Pulmonary artery endothelial cell (primary cell): ENCODE measurements at places on chromosomes 3 and 15. TPM values are rescaled to one million over a fixed set of nuclear protein-coding genes. Genes with fewer than 3 reads are reported as not detected.

Gene C3orf22
- total RNA-seq = not detected in 2 replicates

Gene MORC1
- total RNA-seq = not detected in 2 replicates

Gene EPHB3
- not detected in 2 replicates for total RNA-seq

DNA sequence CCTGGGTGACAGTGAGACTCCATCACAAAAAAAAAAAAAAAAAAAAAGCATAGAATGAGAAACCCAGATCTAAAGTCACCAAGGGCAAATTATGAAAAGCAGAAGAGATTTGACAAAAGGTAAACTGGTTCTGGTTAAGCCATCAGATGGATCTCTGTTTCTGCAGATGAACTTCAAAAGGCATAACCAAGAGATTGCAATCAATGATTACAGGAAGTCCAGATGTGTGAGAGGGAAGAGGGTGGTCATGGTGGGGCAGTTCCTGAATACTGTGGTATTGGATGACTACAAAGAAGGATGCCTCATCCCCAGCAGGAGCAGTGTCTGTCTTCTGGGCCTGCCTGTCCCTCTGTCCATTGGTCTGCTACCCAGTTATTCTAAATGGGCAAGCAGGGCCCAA is 3.8 kb downstream of the P4HTM start:
- DNase-seq = no peak

DNA sequence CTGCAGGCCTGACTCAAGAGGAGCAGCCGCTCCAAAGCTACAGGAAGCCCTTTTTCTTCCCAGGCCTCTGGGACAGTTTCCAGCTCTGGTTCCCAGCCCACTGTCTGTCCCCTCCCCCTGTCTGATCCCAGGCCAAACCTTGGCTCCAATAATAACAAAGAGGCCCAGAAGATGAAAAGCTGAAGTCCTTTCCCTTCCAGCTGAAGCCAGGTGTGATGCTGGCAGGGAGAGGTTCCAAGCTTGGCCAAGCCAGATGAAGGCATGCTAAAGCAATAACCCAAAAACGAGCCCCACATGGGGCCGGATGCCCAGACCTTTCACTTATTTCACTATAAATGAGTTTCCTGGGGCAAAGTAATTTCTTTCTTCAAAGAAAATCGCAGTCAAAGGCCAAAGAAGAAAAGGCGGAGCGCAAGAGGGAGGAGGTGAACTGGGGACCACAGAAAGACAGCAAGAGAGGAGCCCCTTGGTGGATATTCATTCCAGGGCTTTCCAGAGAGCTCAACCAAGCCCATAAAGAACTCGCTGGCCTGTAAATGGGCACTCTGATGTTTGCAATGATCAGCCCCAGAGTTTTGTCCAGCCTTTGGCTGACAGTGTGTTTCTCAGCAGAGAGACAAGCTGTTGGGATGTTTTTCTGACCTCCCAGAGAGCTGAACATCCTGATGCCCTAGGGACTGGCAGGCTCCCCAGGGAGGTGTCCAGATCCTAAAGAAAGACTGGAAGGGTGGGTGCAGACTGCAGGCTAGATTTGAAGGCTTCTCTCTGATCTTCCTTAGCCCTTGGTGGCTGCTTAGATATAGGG is 157.6 kb downstream of the UACA start:
- peak; percentile 53 for DNase-seq

DNA sequence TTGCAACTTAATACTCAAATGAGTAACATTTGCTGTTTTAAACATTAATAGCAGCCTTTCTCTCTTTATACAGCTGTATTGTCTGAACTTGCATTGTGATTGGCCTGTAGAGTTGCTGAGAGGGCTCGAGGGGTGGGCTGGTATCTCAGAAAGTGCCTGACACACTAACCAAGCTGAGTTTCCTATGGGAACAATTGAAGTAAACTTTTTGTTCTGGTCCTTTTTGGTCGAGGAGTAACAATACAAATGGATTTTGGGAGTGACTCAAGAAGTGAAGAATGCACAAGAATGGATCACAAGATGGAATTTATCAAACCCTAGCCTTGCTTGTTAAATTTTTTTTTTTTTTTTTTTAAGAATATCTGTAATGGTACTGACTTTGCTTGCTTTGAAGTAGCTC is 40.3 kb downstream of the CTNNB1 start:
- DNase-seq = no peak

GRCh38 chr3:181176601-181177000 is 187.1 kb upstream of the DNAJC19 start:
- DNase-seq = peak; percentile 11
